ENCODE measurements at places on chromosomes 5 and 9.

DNA sequence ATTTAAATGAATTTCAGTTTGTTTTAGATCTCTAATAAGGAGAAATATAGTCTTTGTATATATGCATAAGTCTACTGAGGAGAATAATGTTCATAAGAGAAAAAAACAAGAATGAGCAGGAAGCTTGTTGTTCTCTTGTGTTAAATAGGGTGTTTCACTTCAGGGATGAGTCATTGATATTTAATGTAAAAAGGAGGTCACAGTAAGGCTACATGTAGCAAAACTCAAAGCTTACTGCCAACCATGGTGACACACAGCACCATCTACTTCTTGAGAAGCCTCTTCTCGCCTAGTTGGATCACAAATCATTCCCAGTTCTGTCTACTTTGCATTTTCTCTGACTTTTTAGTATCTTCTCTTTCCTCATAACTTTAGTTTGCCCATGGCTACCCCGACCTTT is 1466.0 kb upstream of the C9orf72 start:
- no peak for DNase-seq

DNA sequence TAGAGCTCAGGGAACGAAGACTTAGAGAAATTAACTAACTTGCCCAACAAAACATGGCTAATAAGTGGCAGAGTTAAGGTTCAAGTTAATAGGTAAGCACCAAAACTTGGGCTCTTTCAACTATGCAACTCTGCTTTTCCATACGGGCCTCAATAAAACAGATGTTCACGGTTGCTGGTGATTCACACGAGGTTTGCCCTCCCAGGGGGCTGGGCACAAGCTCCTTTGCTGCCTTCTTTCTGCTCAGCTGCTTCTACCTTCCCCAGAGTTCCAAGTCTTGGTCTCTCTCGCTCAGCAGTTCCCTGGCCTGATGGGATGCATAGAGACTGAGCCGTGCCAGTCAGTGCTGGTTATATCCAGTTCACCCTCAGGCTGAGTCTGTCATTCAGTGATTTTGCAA is 217.9 kb downstream of the SREK1 start:
- no peak for DNase-seq

DNA sequence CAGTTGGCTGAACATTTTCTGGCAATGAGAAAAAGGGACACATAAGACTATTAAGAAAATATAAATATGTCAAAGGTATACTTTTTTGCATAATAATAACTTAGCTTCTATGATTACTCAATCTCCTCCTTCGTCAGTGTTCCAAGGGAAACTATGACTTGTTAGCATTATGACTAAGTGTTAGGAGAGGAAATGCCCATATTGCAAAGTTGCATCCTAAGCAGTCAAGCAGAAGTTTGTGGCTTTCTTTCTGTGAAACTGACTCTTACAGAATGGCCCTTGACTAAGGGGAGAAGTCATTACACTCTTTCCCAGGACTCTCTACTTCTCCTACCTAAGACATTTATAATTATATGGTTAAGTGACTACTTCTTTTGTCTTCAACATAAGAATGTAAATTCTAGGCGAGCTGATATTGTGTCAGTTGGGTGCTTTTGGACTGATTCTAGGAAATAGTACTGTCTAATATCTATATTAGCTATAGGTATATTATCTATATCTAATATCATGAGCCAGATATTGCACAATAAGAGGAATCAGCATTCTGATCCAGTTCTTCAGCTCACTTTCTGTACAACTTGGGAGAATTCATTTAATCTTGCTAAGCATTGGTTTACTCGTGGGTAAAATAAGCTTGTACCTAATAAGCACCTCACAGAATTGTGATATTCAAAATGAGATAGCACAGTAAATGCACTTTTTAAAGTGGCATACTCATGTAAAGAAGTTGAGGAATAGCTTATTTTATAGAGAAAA is 16.4 kb upstream of the SPINK6 start:
- DNase-seq = no peak

DNA sequence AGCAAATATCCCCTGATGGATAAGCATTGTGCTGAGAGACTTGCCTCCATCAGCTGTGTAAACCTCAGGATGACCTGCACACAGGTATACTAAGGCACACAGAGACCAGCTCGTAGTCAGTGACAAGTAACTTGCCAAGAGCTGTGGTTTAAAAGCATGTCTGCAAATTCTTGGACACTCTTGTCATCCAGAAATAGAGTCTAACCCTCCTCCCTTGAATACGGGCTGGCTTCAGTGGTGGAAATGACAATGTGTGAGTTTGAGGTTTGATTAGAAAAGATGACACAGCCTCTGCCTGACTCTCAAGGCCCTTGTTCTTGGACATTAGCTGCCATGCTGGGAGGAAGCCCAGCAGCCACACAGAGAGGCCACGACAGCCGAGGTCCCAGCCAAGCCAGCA is 114.4 kb downstream of the GADD45G start:
- DNase-seq = no peak

DNA sequence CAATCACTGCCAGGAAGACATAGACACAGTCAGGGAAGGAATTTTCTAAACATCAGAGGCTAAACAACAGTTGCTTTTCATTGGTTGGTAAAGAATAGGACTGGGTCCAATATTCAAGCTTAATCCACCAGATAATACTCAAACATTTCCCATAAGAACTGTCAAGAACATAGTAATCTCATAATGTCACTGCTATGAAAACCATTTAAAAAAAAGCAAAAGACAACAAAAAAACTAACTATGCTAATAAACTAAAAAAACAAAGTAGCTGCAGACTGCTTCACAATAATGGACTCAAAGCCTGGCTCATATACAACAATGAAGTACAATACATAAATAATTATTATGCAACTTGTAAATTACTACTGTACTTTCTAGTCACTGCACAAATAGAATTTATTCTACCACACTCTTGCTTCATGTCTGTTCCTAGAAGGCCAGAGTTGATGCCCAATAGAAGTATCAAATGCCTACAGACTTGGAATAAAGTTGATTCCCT is 148.7 kb downstream of the MLLT3 start:
- DNase-seq = no peak

DNA sequence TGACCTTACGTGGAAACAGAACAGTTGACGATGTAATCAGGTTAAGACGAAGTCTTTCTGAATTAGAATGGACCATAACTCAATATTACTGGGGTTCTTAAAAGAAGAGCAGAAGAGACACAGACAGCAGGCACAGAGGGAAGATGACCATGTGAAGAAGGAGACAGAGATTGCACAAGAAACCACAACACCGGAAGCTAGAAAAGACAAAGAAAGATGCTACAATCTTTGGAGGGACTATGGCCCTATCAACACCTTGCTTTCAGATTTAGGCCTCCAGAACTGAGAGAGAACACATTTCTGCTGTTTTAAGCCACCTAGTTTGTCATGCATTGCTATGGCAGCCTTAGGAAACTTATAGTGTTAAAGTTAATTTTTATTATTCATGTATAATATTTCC is 27.1 kb downstream of the CDH9 start:
- no peak for DNase-seq

DNA sequence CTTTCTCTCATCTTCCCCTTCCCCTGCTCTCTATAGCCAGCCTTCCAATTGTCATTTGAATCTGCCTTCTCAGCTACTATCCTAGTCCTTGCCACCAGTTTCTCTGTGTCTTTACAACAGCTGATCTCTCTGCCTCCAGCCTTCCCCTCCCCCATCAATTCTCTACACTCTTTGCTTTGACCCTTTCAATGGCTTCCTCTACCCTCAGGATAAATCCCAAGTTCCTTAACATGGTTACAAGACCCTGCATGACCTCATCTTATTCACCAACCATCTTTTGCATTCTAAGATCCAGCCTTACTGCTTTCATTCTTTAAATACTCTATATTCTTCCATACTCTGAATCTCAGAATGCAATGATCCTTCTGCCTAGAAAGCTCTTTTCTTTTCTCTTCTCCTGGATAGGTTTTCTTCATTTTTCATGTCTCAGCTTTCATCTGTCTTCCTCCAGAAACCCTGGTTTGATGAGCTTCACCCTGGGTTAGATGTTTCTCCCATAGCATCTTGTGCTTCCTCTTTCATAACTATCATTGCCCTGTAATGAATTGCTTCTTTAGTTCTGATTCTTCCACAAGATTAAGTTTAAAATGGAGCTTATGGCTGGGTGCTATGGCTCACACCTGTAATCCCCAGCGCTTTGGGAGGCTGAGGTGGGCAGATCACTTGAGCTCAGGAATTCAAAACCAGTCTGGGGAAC is 58.6 kb upstream of the ZSWIM6 start:
- no peak for DNase-seq

- no peak for DNase-seq
These were observed 237.0 kb downstream of the PRELID2 start for GRCh38 chr5:145598184-145598583.

- DNase-seq = no peak
These were observed at the start of gene SELENOP for GRCh38 chr5:42811591-42812446. TSS of gene SELENOP (minus strand) at chr5:42811892. CDS start at chr5:42808353, 3,539 bp downstream.

DNA sequence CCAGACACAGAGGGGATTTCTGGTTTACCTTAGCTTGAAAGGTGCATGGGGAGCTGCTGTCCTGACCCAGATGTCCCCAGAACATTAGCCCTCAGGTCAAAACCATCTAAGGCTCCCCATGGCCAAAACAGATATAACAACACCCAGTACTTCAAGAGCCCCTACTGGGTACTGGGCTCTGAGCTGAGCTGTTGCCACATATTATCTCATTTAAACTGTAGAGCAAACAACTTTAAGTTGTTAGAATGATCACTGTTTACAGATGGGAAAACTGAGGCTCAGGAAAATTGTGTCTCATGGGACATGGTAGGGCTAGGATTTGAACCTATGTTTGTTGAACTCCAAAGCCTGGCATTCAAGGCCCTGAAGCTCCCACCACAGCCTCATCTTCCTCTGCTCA is 20.6 kb upstream of the SLC25A51 start:
- no peak for DNase-seq

GRCh38 chr9:134655101-134655500 is 13.5 kb downstream of the COL5A1 start:
- no peak for DNase-seq

GRCh38 chr5:10702911-10703491 is 58.0 kb downstream of the DAP start:
- no peak for DNase-seq

GRCh38 chr9:115808108-115808507 is 345.5 kb upstream of the PAPPA start:
- DNase-seq = no peak

DNA sequence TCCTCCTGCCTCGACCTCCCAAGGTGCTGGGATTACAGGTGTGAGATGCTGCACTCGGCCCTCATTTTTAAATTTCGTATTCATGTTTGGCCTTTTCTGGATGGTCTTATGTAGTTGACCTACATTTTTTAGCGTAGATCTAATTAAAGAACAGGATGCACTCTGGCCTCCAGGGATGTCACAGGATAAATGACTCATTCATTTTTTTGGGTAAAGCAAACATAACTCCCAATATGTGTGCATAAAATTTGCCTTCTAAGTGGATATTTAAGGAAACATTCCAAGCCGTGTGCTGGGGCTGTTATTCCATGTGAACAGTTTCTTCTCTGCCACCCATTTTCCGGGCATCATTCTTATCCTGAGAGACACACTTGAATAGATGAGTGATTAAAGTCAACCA is 501.6 kb downstream of the IRX1 start:
- no peak for DNase-seq

DNA sequence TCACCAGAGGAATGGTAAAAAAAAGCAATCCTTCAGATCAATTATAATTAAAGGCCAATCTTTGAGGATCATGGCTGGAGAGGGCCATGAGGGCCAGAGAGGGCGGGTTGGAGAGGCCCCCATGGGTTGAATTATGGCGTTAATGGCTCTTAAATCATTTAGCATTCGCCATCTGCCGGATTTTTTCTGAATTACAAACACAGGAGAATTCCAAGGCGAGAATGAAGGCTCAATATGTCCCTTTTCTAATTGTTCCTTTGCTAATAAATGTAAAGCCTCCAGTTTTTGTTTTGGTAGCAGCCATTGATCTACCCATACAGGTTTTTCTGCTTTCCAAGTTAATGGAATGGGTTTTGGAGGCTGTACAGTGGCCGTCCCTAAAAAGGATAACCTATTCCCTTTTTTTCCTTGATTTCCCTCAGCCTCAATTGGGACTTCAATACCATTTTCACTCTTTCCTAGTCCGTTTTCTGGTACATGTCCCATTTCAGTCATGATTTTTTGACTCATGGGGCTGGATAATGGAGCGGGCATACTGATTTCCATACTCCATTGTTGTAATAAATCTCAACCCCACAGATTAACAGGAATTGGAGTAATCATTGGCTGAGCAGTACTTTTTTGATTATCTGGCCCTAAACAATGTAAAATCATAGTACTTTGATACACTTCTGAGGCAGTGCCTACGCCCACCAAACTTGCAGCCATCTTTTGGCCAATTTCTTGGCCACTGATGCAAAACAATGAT is 6.7 kb upstream of the TMEM141 start:
- DNase-seq = no peak

GRCh38 chr9:133610845-133611244 is 1.7 kb upstream of the FAM163B start:
- DNase-seq = no peak

- no peak for DNase-seq
These were observed 4.0 kb upstream of the BARHL1 start for GRCh38 chr9:132578367-132578932.

DNA sequence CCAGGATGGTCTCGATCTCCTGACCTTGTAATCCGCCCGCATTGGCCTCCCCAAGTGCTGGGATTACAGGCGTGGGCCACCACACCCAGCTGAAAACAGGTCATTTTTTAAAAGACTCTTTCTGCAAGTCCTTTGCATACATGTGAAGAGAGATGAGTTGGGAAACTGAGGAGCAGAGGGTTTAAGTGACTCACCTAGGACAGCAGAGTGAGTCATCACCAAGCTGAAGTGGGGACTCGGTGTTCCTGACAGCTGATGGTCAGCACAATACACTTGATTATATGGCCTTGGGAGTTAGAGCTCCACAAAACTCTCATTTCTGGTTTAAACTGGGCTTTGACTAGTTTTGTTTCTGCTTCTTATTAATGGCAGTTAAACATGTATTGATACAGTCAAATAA is 38.1 kb upstream of the SSBP2 start:
- DNase-seq = no peak

DNA sequence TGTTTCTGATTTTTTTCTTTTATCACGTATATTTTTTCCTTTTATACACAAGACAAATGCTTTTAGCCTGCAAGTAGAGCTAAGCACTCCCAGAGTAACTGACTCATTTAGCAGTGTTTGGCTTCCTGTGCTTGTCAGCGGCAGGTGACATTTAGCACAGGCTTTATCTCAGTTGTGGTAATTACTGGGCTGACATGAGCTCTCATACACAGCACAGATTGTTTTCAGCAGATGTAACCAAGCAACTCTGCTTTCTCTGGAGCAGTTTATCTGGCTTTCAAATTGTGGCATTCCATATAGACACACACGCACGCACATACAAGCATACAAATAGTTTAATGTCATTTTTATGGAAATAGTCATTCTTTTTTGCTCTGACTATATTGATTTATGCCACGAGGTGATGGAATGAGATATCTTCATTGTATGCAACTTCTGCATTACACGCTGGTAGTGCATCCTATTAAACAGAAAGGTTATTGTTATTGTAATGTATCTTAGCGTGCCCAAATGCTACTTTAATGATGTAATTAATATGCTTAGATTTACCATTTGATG is 379.0 kb upstream of the GRAMD2B start:
- DNase-seq = no peak

All from activated naive CD4-positive, alpha-beta T cell treated with anti-CD3 and anti-CD28 coated beads, Interleukin-2, amount 50 U/mL, for 16 hours (primary cell).